ENCODE measurements at places on chromosomes 11 and 22.

DNA sequence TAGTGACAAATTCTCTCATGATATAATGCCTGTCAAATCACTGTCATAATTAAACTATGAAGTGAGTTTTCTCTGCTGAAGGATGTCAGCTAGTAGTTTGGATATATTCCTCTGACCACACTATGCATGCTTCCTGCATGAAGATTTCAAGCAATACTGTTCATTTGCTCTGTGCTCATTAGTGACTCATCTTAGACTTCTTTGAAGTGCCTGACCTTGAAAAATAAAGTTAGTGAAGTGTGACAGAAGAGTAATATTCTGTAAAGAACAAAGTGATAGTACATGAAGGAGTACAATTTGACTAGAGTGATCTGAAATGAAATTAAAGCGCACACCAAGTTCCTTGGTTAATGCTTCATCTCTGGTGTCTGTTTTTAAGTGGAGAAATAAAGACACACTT lies 629.5 kb upstream of the ANO3 start:
- DNase-seq, result no peak

GRCh38 chr22:48581205-48581766 lies 1246.4 kb downstream of the BRD1 start:
- DNase-seq, result no peak

- no peak for DNase-seq
Observed at GRCh38 chr11:81165164-81165563, 1568.5 kb downstream of the FAM181B start.

- no peak for DNase-seq
Observed at GRCh38 chr11:36463781-36464180, 46.3 kb downstream of the TRAF6 start.

- no peak for DNase-seq
Observed at GRCh38 chr11:8777907-8778767, 95.5 kb downstream of the RPL27A start.

DNA sequence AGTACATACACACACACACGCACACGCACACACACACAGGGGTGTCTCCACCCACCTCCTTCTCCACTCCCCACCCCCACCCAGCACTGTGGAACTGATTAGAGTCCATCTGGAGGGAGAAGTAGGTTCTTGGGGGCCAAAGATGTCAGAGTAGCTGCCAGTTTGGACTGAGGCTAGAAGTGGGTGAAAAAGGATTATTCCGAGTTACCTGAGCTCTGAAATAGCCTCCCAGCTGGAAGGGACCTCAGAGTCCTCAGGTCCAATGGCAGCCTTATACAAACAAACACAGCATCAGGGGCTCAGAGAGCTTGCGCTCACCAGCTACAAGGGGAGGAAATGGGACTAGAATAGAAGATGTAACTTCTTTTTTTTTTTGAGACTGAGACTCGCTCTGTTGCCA lies 20.8 kb downstream of the IL10RA start:
- no peak for DNase-seq

DNA sequence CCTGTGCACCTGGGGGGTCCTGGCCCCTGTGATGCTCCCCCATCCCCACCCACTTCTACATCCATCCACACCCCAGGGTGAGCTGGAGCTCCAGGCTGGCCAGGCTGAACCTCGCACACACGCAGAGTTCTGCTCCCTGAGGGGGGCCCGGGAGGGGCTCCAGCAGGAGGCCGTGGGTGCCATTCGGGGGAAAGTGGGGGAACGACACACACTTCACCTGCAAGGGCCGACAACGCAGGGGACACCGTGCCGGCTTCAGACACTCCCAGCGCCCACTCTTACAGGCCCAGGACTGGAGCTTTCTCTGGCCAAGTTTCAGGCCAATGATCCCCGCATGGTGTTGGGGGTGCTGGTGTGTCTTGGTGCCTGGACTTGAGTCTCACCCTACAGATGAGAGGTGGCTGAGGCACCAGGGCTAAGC lies 20.0 kb upstream of the TALDO1 start:
- DNase-seq, result no peak

DNA sequence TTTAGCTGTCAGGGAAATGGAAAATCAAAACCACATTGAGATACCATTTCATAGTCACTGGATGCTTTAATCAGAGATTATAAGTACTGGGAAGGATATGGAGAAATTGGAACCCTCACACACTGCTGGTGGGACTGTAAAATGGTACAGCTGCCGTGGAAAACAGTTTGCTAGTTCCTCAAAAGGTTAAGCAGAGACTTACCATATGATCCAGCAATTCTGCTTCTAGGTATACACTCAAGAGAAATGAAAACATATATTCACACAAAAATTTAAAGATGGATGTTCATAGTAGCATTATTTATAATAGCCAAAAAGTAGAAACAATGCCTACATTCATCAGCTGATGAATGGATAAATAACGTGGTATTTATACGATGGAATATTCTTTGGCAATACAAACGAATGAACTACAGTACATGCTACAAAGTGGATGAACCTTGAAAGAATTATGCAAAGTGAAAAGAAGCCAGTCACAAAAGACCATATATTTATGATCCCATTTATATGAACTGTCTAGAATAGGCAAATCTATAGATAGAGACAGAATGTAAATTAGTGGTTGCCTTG lies 23.0 kb downstream of the RNF121 start:
- DNase-seq, result no peak

DNA sequence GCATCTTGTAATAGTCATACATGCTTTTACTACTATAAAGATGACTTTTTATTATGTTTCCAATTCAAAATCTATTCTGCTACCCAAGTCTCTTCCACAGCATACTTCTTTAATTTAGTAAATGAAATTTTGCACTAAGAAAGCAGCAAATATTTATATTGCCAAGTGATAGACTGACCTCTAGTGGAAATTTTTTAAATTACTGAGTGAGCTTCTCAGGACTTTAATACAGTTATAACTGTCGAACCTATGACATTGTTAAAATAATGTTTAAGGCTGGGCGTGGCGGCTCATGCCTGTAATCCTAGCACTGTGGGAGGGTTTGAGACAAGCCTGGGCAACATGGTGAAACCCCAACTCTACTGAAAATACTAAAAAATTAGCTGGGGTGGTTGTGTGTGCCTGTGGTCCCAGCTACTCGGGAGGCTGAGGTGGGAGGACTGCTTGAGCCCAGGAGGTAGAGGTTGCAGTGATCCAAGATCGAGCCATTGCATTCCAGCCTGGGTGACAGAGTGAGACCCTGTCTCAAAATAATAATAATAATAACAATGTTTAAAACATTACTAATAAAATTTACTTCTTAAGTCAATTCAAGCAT lies 27.3 kb downstream of the STK33 start:
- no peak for DNase-seq

DNA sequence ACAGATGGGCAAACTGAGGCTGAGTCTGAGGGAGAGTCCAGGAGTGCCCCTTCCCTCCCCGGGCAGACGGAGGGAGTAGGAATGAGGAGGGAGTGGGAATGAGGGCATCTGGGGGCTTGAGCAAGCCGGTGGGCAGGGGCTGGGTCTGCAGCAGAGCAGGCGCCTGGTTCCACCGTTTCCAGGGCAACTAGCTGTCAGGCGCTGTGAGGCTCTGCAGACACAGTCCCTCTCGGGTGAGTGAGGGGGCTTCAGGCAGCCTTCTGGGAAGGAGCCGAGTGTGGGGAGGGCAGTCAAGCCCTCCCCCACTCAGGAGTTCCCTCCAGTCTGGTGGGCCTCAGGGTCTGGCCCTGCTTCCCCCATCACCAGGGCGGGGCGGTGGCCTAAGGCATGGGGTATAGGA lies 19.0 kb downstream of the TMEM258 start:
- no peak for DNase-seq

GRCh38 chr11:32706985-32707741 lies 87.3 kb downstream of the CCDC73 start:
- DNase-seq, result no peak

GRCh38 chr11:126418887-126419286 lies 63.4 kb downstream of the ST3GAL4 start:
- no peak for DNase-seq

GRCh38 chr11:116169776-116170175 lies 603.0 kb downstream of the BUD13 start:
- DNase-seq, result no peak

DNA sequence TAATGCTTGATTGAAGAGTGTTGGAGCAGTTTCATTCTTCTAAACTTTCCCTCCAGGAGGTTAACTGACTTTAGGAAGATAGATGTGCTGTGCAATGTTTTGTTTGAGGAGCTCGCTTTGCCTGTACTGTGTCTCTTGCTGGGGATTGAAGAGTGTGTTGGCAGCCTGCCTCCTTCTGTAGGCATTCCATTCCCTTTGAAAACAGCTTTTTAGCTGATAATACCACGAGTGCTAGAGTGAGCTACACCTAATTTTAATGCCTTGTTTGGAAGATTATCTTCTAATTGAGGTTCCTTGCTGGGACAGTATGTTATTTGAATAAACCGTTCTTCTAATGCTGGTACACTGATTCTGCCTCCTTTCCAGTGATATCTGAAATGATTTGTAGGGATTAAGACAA lies 7.2 kb downstream of the DDX10 start:
- DNase-seq, result no peak

- no peak for DNase-seq
Observed at GRCh38 chr11:77092382-77092781, 10.3 kb upstream of the OMP start.

- DNase-seq, result no peak
Observed at GRCh38 chr11:32255841-32256240, 165.0 kb downstream of the RCN1 start.

DNA sequence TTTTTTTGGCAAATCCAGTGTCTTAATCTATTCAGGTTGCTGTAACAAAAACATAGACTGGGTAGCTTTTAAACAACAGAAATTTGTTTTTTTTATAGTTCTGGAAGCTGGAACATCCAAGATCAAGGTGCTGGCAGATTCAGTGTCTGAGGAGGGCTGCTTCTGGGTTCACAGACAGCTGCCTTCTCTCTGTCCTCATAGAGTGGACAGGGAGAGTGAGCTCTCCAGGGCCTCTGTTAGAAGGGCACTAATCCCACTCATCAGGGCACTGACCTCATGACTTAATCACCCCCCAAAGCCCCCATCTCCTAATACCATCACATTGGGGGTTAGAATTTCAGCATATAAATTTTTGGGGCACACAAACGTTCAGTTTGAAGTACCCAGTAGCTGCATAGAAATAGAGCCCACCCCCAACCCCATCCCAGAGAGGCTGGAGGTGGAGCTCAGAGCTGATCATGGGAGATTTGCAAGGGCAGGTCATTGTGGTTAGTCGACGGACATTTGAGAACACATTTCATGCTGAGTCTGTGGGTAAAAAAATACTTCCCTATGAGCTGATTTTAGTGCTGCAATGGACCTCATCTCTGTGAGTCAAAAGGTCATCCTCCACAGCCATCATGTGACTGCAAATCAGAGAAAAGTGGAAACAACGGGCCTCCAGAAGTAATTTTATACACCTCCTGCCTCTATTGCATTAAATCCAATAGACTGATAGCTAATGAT lies 203.1 kb upstream of the CADM1 start:
- no peak for DNase-seq

- no peak for DNase-seq
Observed at GRCh38 chr11:66047541-66048365, 1.2 kb downstream of the GAL3ST3 start.

DNA sequence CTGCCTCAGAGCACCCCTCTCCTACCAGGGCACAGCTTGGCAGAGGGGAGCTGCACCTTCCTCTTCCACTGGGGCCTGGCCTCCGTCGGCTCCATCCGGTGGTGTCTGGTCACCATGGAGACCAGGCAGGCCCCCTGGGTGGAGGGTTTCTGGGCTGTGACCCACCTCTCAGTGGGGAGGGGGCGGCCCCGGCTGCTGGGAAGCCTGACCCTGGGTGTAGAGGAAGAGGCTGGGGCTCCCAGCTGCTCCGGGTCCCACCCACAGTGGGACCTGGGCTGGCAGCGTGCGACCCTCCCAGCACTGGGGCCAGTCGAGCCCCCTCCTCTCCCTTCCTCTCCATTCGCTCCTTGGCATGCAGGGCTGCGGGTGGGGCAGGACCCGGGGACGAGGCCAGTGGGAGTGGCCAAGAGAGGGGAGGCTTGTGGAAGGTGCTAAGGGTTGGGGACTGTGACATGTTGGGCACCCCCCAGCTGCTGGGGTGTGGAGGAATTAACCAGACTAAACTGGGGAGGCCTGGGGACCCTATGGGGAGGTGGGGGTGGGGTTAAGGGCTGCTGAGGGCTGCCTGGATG lies 46.8 kb downstream of the BRSK2 start:
- no peak for DNase-seq

GRCh38 chr22:44522526-44523170 lies 24.6 kb upstream of the RTL6 start:
- DNase-seq, result no peak

DNA sequence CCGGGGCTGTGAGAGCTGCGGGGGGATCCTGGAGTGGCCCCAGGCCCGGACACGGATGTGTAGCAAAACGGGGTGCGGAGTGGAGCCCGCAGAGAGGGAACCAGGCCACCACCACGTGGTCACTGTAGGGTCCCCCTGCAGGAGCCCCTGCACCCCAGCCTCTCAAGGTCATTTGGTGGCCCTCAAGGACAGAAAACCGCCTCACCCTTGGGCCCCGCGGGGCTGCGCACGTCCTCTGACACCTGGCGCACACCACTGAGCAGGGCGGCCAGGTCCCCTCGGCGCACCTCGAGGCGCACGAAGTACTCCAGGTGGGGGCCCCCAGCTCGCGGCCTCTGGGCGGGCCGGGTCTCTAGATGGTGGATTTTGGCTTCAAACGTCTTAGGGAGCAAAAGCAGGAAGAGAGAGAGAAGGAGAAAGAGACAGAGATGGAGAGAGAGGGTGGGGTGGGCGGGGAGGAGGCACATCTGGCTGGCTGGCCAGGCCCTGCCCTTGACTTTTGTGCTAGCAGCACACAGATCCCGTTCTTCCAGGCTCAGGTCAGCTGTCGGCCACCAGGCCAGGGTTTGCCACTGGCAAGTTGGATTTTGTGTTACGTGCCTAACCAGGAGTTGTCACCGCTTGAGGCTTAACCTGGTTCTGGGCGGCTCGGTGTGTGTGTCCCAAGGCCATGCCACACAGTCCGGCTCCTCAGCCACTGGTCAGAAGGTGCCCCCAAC lies 3.2 kb downstream of the TH start:
- no peak for DNase-seq

DNA sequence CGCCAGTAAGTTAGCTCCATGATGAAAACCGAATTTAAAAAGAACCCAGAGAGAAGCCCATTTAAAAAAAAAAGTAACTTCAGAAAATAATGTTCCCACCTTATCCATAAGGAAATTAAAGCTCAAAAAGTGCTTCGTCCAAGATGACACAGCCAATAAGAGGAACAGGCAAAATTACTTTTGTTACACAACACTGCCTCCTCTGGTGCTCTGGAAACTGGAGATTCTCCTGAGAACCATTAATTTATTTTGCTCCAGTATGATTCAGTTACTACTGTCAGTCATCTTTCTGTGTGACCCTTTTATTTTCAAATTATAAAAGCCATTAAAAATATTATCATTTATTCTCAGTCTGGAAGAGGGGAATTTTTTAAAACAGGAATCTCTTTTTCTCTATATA lies 2.0 kb downstream of the IFT27 start:
- no peak for DNase-seq

GRCh38 chr11:45156201-45156600 lies 9.8 kb downstream of the PRDM11 start:
- DNase-seq, result no peak
